ENCODE measurements at places on chromosomes 2 and 18.

DNA sequence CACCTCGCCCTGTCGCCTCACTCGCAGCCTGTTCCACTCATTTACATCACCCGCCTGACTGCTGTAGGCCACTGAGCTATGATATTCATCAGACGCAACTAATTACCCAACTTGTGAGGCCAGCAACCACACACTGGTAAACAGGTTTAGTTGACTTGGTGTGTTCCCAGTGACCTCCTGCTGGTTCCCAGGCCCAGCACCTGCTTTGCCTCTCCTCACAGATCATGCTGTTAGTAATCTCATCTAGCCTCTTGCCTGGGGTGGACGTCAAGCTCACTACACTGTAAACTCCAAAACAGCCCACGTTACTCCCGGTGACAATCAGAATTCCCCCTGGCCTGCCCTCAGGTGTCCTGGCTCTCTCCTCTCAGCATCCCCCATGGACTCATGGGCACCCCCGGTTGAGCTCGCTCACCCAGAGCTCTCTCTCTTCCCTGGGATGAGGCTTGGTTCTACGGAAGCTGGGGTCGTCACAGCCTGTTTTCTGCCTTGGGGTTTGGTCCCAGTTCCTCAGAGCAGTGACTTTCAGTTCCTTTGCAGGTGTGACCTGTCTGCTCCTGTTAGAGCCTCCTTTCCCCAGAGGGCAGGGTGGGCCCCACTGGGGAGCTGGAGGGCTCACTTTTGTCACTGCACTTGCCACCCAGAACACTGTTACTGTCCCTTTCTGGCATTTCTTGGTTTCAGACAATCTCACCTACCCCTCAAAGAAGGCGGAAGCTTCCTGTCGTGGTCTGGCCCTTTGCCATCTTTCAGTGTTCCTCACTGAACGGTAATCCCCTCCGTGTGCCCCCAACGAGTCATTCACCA, 40.3 kb downstream of the INPP5D start:
- DNase-seq: no peak

DNA sequence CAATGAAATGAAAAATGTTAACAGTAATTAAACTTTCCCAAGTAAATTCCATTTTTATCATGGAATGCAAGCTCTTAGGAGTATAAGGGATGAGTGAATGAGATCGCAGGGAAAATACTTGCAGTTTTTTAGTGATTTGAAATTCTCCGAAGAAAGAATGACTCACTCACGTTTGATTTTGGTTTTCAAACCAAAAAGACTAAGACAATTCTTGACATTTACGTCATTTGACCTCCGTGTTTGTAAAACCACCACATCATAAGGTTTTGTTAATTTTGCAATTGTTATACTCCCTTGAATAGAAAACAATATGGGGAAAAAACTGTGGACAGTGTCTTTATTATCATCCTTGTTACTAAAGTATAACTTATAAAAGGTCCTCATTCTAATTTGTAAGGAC, 29.4 kb downstream of the COL4A4 start:
- DNase-seq: no peak

DNA sequence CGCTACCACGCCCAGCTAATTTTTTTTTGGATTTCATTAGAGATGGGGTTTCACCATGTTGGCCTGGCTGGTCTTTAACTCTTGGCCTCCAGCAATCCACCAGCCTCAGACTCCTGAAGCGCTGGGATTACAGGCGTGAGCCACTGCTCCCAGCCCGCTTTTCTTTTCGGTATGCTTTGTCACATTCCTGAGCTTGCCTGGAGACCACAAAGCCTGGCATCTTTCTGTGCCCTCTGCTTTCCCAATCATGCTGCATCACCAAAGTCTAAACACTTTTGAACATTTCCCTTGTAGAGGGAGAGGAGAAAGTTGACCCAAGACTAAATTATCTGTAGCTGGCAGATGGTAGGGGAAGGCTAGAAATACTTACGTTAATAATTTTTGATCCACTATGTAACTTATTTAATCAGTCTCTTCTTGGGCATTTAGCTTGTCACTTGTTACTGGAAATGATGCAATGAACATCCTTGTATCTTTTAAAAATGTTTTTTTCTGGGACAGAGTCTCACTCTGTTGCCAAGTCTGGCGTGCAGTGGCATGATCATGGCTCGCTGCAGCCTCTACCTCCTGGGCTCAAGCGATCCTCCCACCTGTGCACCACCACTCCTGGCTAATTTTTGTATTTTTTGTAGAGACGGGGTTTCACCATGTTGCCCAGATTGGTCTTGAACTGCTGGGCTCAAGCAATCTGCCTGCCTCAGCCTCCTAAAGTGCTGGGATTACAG, 2.7 kb upstream of the NPC1 start:
- no peak for DNase-seq

DNA sequence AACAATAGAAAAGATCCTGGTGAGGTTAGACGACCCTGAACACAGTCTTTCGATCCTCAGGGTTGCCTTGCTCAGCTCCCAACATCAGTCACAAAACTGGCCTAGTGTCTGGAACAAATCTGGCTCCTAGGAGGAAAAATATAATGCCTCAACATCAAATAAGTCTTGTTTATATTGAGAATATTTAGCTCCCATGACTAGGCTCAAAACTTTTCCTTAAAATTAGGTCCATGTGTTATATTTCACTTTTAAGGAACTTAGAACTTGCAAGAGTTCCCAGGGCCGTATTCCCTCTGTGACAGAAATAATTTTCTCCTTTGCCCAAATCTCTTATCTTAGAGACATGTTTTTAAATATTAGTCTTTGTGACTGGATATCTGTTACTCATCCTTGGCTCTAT, 819.7 kb upstream of the ZEB2 start:
- no peak for DNase-seq

GRCh38 chr18:48318436-48318835, 90.7 kb downstream of the ZBTB7C start:
- no peak for DNase-seq

DNA sequence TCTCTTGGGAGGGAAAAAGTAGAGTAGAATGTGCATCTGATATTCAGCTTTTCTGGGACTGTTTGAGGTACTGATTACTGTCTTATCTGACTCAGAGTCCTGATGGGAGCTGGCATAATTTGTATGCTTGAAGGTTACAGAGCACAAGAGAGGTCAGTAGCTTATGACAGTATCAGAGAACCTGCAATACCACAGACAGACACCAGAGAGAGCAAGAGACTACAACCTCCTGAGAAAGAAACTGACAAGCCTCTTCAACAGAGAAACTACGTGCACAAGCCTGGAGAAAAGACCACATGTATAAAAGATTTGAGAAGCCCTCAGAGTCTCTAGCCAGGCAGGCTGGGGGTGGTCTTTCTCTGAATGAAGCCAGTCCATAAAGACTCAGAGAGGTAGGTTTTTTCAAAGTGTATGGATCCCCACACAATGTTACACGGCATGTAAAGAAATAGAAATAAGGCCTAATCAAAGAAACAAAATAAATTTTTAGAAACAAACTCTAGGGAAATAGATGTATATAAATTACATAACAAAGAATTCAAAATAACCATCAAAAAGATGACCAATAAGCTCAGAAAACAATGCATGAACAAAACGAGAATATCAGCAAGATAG, 568.3 kb downstream of the LRRTM4 start:
- DNase-seq: peak; percentile 60

Data from Ammon's horn (tissue), 1 donor.